ENCODE measurements at places on chromosomes 2 and 18. TPM values are rescaled to one million over a fixed set of nuclear protein-coding genes. Genes with fewer than 3 reads are reported as not detected.

Gene HRH4
- 1.9 TPM for total RNA-seq

Gene ESPNL
- 0.05 TPM for total RNA-seq

Gene POTEJ
- not detected for total RNA-seq

Gene ZNF804A
- total RNA-seq = 0.05 TPM

Gene LAMA3
- total RNA-seq = not detected

Gene MLPH
- not detected for total RNA-seq

Gene VIT
- not detected for total RNA-seq

Gene RNF125
- total RNA-seq = 34.6 TPM

Gene SP140L
- total RNA-seq = 57.4 TPM

Gene WNT6
- not detected for total RNA-seq

Gene MGAT4A
- total RNA-seq = 49.7 TPM

Gene TTL
- total RNA-seq = 49.0 TPM

GRCh38 chr18:69715191-69715795, 232.4 kb downstream of the CD226 start:
- DNase-seq = no peak

GRCh38 chr18:49788327-49788898, 24.9 kb downstream of the ACAA2 start:
- no peak for DNase-seq

GRCh38 chr2:214543386-214543955, 132.6 kb downstream of the VWC2L start:
- no peak for DNase-seq

GRCh38 chr2:149145314-149146295, 107.1 kb downstream of the LYPD6B start:
- no peak for DNase-seq

- no peak for DNase-seq
These were observed 43.5 kb upstream of the FAHD2A start for GRCh38 chr2:95359031-95359430.

DNA sequence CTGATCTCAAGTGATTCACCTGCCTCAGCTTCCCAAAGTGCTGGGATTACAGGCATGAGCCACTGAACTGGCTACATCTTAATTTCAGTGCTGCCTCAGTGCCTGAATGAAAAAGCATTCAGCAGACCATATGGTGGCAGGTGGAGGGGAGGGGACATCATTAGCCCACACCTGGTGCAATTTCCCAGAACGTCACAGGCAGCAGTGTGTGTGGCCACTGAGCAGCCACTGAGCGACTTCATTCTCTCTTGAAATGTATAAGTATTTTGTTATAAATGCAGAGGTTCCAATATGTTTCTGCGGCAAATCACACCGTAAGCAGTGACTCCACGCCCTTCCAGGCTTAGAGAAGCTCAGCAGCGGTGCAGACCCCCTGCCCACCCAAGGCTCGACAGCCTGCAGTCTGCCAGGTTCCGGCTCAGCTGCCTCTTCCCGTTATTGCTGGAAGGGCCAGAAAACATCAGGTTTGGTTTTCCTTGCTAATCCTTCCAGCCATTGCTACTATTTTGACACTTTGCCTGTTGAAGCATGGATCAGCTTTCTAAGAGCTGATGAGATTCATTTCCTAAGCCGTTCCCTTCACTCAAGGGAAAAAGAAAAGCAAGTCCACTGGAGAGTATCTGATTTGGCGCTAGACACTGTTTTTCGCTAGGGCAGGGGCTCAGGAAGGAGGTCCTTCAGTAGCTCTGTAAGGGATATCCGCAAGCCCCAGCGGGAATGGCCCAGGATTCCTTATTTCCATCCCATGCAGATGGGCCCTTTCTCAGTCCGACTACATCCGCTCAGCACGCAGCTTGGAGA, 250.7 kb downstream of the VAPA start:
- no peak for DNase-seq

GRCh38 chr2:207823865-207824264, 54.2 kb upstream of the FZD5 start:
- DNase-seq = no peak

DNA sequence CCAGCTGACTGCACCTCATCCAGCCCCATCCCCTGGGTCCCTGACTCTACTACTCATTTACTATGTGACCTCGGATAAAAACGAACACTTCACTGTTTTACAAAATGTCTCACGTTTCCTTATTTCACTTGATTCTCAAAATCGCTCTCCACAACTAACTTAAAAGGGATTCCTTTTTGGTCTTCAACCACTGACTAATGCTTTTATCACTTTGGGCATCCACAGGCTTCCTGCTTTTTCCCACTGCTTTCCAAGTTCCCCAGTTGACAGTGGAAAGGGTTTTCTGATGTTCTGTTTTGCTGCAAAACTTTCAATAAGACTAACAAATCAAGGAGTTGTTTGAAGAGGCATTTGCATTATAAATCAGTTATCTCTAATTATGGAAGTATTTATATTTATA, 24.1 kb downstream of the EIF2AK3 start:
- no peak for DNase-seq

DNA sequence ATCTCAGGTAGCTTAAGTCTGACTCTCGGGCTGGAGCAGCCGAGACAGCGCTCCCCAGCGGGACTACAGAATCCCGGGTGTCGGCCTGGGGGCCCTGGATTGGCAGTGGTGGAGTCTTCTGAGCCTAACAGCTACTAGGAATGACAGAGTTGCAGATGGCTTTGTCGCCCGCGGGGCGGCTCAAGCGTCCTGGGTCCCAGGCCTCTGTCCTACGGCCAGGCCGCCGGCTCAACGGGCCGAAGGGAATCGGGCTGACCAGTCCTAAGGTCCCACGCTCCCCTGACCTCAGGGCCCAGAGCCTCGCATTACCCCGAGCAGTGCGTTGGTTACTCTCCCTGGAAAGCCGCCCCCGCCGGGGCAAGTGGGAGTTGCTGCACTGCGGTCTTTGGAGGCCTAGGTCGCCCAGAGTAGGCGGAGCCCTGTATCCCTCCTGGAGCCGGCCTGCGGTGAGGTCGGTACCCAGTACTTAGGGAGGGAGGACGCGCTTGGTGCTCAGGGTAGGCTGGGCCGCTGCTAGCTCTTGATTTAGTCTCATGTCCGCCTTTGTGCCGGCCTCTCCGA, 8.8 kb downstream of the SIX2 start:
- DNase-seq = no peak

GRCh38 chr2:108586631-108587030, 52.4 kb downstream of the LIMS1 start:
- no peak for DNase-seq

- peak; percentile 34 for DNase-seq
These were observed 4.5 kb upstream of the IL18RAP start for GRCh38 chr2:102418421-102418961.

DNA sequence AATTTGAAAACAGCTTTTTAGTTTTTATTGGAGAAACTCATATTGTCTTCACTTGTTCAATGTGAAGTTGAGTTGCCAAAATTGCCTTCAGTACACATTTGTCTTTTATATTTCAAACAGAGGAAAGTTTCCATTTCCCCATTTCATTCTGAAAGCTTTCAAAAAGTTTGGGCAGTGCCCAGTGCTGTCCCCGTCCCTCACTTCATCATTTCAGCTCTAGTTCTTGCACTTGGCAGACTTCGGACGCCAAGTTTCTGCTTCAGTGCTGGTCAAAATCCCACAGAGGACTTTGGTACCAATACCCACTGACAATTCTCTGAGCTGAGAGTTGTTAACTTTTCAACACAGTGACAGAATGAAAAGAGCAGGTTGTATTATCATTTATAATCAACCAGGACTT, 43.4 kb upstream of the AQP4 start:
- DNase-seq = no peak

GRCh38 chr18:21215490-21215889, 26.5 kb upstream of the GREB1L start:
- no peak for DNase-seq

DNA sequence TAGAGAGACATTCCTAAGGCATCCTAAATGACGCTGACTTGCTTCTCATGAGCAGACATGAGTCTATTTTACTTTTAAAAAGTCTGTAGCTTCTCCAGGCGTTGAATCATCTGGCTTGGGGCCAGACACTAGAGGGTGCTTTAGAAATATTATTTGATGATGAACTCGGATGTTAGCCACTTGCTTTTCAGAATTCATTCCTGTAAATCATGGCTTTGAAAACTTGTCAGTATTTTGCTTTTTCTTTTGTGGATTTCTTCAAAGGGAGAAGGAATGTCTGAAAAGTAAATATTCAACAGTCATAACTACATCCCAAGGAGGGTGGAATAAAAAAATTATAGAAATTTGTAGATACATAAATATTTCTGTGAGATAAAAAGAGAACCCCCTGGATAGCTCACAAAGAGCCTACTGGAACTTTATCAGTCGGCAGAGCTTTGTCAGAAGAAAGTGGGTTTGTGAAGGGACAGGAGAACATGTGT, 370.8 kb downstream of the OSR1 start:
- DNase-seq = no peak

- no peak for DNase-seq
These were observed 12.6 kb downstream of the FN1 start for GRCh38 chr2:215423234-215423633.

- DNase-seq = no peak
These were observed 87.2 kb downstream of the NRP2 start for GRCh38 chr2:205769495-205769850.

GRCh38 chr18:10061566-10062140, 147.8 kb downstream of the VAPA start:
- no peak for DNase-seq

DNA sequence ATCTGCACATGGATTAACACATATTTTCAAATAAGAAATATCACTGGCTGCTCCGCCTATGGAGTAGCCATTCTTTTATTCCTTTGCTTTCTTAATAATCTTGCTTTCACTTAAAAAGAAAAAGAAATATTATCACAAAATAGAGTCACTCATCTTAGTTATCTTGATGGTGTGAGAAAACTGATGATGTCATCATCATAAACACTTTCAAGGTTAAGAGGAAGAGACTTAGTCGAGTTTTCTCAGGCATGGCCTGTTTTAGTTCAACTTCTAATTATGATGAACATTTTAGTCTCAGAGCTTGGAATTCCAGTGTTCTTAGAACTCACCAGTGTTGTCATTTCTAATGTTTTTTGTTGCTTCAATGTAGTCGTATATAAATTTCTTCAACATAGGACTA, 506.1 kb downstream of the PTPRM start:
- DNase-seq = no peak

GRCh38 chr18:7117390-7118355, at the start of gene LAMA1:
TSS of gene LAMA1 (minus strand) at chr18:7117797. CDS start at chr18:7117720, 77 bp downstream.
- DNase-seq = no peak
